IPS-NIHi11 (cell line): ENCODE measurements at places on chromosomes 1 and 21.

GRCh38 chr1:218865591-218865990 is 308.1 kb upstream of the LYPLAL1 start:
- no peak for DNase-seq

GRCh38 chr1:18861082-18861481 is 1.6 kb upstream of the TAS1R2 start:
- no peak for DNase-seq

DNA sequence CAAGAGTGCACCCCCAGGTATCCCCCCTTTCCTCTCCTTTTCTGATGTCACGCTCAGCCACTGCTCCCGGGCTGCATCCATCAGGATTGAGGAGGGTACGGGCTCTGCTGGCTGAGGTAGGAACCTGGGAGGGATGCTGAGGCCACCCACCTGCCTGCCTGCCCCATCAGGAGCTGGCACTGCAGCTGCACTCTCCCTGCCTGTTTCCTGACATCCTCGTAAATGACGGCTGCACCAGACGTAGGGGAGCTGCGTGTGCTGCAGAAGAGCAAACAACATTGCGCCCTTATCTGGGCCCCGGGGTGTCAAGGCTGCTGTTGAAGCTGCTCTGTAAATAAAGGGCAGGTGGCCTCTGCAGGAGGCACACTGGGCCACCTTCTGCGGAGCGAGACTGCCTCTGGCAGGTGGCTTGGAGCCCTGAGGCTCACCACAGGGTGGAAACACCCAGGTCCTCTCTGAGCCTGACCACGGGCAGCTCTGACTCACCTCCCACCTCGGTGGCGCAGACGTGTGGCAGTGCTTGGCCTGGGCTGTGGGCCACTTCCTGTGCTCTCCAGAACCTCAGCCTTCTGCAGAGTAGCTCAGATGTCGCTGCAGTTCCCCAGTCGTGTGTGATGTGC is 30.9 kb downstream of the SNAP47 start:
- no peak for DNase-seq

GRCh38 chr1:198121056-198121826 is 35.6 kb upstream of the NEK7 start:
- no peak for DNase-seq

GRCh38 chr21:34822942-34823341 is 154.1 kb downstream of the CLIC6 start:
- DNase-seq: no peak

GRCh38 chr1:44620072-44620471 is 54.2 kb downstream of the TMEM53 start:
- no peak for DNase-seq

DNA sequence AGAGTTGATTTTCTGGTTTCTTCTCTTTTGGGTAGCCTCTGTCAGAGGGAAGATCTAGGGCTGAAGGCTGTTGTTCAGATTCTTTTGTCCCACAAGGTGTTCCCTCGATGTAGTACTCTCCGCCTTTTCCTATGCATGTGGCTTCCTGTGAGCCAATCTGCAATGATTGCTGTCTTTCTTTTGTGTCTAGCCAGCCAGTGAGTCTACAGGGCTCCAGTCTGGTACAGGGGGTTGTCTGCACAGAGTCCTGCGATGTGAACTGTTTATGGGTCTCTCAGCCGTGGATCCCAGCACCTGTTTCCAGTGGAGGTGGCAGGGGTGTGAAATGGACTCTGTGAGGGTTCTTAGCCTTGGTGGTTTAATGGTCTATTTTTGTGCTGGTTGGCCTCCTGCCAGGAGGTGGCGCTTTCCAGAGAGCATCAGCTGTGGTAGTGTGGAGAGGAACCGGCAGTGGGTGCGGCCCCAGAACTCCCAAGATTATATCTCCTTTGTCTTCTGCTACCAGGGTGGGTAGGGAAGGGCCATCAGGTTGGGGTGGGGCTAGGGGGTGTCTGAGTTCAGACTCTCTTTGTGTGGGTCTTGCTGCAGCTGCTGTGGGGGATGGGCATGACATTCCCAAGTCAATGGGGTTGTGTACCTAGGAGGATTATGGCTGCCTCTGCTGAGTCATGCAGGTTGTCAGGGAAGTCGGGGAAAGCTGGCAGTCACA is 81.3 kb upstream of the C21orf91 start:
- no peak for DNase-seq

DNA sequence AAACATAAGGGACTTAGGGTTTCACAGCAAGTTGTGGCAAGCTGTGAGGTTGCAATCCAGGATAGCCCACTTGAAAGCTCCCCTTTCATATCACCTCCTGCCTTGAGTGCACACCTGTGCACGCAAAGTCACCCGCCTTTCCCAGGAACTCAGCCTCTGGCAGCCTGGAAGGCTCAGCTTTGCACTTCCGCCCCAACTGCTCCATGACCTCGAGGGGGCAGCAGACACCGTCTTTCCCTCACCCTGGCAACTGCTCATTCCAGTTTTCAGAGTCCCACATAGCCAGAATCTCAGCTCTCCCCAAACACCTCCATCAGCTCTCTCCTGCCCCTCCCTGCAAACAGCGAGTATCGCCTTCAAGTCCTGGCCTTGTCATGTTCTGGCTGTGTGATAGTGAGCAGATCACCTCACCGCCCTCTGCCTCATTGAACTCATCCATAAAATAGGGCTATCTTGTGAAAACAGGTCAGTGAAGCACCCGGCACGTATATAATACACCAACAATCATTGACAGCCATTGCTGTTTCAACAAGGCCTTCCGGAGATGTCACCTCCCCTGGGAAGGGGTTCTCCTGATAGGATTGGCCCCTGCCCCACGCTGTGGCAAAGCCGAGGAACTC is 32.2 kb upstream of the EPB41 start:
- DNase-seq: peak; percentile 80

DNA sequence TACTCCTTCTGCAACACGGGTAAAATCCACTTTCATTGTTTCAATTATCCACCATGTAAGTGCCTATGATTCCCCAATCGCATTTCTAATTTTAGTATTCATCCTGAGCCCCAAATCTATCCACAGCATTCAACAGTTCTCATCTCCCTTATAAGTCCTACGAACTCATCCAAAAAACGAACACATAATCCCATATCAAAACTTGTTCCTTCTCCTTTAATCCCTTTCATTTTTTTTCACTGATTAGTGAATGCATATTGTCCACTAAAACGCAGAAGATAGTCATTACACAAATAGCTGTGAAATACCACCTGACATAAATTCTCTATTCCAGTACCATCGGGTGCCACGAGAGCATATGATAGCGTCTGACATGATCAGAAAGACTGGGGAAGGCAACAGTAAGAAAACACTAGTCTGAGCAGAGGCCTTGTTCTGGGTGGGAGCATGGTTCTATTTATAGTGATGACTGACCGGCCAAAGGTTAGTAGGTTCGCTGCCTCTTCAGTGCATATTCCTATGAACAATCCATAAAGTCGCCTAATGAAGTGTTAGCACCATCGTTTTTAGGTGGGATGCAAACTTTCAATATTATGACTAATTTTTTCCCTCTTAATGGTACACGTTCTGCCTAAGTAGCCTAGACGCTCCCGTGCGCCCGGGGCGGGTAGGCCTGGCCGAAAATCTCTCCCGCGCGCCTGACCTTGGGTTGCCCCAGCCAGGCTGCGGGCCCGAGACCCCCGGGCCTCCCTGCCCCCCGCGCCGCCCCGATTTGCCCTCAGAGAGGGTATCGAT is 648 bp downstream of the ATP5PF start:
- no peak for DNase-seq

DNA sequence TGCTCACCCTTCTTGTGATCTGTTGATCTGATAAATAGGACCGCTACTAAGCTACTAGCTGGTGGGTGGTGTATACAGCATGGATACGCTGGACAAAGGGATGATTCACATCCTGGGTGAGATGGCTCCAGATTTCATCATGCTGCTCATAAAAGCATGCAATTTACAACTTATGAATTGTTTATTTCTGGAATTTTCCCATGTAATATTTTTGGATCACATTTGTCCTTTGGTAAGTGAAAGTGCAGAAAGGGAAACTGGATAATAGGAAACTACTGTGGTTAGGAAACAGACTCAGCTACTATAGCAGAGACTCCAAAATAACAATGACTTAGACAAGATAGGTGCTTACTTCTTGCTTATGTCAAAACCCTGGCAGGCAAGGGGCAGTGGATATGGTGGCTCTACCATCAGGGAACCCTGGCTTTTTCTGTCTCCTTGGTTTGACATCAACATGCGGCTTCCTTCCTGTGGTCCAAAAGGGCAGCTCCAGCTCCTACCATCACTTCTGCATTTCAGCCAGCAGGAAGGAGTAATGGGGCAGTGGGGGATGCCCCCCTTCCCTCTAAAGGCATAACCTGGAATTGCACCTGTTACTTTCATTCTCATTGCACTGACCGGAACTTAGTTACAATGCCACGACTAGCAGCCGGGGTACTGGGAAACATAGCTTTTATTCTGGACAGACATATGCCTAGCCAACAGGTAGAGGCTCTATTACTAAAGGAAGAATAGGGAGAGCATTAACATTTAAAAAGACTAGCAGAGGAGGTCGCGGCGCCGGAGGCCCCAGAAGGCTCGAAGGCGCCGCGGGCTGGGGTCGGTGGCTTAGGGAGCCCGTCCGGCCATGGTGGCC is 13.8 kb upstream of the AK2 start:
- DNase-seq: no peak

- DNase-seq: no peak
Observed at GRCh38 chr1:66214901-66215300, 319.1 kb upstream of the SGIP1 start.

- no peak for DNase-seq
Observed at GRCh38 chr21:27649323-27649722, 682.4 kb upstream of the ADAMTS5 start.

GRCh38 chr1:57600424-57600823 is 176.6 kb upstream of the DAB1 start:
- DNase-seq: peak; percentile 63

DNA sequence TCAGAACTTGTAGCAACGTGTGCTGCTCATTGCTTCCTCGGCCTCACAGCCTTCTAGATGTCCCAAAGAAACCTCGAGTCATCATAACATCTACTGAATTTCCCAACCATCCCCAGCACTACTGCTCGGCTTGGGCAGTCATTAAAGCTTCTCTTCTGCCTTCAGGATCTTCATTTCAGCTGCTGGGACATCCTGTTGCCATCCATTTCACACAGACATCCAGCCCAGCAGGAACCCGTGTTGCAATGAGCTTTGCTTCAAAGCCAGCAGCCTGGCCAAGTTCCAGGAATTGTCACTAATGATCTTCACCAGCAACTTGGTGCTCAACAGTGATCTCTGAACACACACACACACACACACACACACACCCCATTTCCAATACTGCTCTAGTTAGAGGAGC is 18.5 kb downstream of the WLS start:
- no peak for DNase-seq

DNA sequence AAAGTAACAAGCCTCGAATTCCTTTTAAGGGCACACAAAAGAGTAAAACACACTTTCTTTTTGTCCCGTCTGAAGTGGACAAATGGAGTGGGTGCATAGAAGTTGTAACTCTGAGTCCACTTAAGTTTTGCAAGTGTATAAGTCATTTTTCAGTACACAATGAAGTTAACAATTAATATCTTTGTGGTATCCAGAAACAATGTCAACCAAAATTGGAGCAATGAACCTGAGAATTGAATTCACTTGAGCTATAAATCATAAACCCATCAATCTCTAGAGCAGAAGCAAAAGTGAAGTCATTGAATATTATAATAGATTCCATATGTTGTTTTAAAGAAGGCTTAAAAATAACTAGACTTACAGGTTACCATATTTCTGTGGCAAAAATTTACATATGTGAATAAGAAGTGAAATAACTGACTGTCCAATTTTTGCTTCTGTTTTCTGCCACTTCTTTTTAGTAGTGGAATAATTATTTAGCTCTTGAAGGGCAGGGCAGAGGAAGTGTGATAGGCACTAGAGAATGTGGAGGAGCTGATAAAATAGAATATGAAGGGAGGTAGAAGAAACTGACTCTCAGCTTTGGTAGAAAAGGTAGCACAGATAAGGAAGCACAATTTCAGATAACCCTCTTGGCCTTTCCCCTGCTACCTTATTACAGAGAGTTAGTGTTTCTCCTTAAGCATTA is 73.9 kb upstream of the RGL1 start:
- DNase-seq: no peak

- no peak for DNase-seq
Observed at GRCh38 chr1:41464885-41465284, 19.6 kb downstream of the EDN2 start.

DNA sequence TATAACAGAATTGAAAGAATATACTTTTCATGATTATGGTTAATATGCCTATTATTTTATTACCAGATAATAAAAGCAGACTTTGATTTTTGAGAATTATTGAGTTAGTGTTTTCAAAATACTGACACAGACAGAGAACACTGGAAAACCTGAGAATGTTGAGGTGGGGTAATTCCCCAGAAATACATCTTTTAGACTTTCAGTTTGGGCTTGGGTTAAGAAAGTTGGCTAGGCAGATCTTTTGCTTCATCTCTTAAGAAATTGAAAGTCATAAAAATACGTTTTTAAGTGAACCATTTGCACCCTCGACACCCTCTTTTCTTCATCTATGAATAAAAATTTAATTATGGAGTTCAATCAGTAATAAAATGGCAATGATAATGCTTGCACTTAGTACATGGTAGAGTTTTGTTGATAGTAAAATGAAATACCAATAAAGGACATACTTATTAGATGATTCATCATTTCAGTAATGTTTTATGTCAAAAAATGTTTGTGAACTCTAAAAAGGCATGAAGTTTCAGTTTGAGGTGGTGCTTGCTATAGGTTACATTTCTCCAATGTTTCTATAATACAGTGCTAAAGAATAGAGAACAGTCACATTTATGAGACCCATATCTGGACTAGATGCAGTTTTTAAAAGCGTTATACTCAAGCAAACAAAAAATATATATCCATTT is 1.9 kb upstream of the SAMSN1 start:
- DNase-seq: no peak

- DNase-seq: no peak
Observed at GRCh38 chr1:193471981-193472380, 285.6 kb upstream of the B3GALT2 start.

- DNase-seq: no peak
Observed at GRCh38 chr1:19756480-19756879, 43.2 kb downstream of the TMCO4 start.

DNA sequence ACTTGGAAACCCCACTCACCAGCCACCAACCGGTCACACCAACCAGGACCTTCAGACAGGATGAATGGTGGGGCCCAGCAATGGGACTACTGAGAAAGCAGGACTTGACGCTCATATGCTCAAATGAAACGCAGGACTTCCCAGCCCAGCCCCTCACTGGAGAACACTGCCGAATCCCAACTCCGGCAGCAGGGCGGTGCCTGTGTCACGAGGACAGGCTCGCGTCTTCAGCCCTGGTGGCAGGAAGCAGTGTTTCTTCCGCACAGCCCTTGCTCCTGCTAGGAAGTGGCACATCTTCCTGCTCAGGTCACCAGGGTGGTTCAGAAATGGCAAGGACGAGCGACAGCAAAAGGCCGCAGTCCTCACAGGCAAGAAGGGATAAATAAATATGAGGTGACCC is 38.9 kb downstream of the CD58 start:
- no peak for DNase-seq
